ENCODE measurements at places on chromosomes 6 and 20.

- H3K4me3 ChIP-seq: no peak overlapping the region
- peaks cover 35% of the 10 kb centered on the region for H3K4me1 ChIP-seq
- no peaks in the 10 kb centered on the region for H3K36me3 ChIP-seq
- no peak for DNase-seq
- H3K27me3 ChIP-seq: no peaks in the 10 kb centered on the region
- H3K27ac ChIP-seq: peak overlapping the region; percentile 12
Measured at GRCh38 chr6:6694825-6695624, 106.5 kb downstream of the LY86 start.

- H3K27me3 ChIP-seq: no peaks in the 10 kb centered on the region
- H3K36me3 ChIP-seq: no peaks in the 10 kb centered on the region
- no peak overlapping the region for H3K4me3 ChIP-seq
- H3K4me1 ChIP-seq: peaks cover 26% of the 10 kb centered on the region
Measured at GRCh38 chr6:31737991-31738979, 1.5 kb upstream of the MSH5 start.

- H3K36me3 ChIP-seq: no peaks in the 10 kb centered on the region
- no peak overlapping the region for H3K27ac ChIP-seq
- H3K4me3 ChIP-seq: no peak overlapping the region
- H3K4me1 ChIP-seq: no peaks in the 10 kb centered on the region
Measured at GRCh38 chr6:166906376-166907044, 49.8 kb downstream of the RNASET2 start.

- H3K36me3 ChIP-seq: no peaks in the 10 kb centered on the region
- no peaks in the 10 kb centered on the region for H3K27me3 ChIP-seq
- no peak for DNase-seq
- no peaks in the 10 kb centered on the region for H3K4me1 ChIP-seq
- H3K27ac ChIP-seq: no peak overlapping the region
- no peak overlapping the region for H3K4me3 ChIP-seq
Measured at GRCh38 chr6:56450882-56451739, 191.6 kb downstream of the DST start.

DNA sequence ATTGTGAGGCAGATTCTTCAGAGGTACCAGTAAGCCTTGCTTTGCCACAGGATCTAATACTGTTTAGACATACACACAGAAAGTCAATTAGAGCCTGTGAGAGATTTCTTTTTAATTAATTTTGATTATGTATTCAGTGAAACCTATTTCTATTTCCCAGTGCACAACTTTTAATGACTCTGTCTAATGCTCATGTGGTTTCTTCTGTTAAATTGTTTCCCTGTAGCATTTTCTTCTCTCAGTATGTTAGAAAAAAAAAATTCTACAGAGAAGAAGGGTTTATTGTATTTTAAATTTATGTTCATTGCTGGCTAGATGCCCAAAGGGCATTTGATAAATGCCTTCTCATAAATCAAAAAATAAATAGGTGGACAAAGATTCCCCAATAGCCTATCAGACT, 293.7 kb downstream of the C6orf118 start:
- no peak for DNase-seq
- H3K36me3 ChIP-seq: no peaks in the 10 kb centered on the region
- no peaks in the 10 kb centered on the region for H3K4me1 ChIP-seq
- no peak overlapping the region for H3K4me3 ChIP-seq
- H3K27ac ChIP-seq: no peak overlapping the region

DNA sequence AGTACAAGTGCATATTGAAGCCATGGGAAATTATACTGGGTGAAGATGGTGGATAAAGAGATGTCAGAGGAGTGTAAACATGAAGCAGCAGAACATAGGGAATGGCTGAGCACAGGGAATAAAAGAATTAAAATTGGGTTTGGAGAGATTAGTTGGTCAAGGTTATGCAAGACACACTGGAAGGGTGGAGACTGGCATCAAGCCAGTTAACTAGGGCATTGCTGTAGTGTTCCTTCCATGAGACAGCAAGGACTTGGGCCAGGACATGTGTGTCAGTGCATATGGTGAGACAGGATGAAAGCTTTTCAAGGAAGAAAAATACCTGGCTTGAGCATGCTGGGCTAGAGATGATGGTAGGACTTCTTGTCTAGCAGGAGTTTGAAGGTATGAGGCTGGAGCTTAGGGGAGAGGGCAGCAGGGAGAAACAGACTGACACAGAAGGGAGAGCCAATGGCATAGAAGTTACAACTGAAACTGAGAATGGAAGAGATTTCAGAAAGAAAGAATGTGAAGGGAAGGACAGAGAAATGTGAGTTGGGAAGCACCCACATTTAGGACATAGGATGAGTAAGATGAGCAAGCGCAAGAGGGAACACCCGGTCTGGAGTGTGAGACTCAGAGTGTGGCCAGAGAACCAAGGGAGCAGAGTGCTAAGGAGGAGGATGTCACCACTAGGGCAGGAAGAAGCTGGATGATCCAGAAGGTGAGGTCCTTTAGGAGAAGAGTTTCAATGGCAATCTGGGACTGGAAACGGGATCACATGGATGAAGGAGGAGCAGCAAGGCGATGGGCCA, 14.5 kb upstream of the TMEM170B start:
- H3K27ac ChIP-seq: no peak overlapping the region
- no peak for DNase-seq
- no peaks in the 10 kb centered on the region for H3K27me3 ChIP-seq
- H3K36me3 ChIP-seq: no peaks in the 10 kb centered on the region

GRCh38 chr20:20366876-20367574, 879 bp upstream of the INSM1 start:
- H3K36me3 ChIP-seq: no peaks in the 10 kb centered on the region
- DNase-seq: no peak
- H3K27me3 ChIP-seq: peaks cover 73% of the 10 kb centered on the region

DNA sequence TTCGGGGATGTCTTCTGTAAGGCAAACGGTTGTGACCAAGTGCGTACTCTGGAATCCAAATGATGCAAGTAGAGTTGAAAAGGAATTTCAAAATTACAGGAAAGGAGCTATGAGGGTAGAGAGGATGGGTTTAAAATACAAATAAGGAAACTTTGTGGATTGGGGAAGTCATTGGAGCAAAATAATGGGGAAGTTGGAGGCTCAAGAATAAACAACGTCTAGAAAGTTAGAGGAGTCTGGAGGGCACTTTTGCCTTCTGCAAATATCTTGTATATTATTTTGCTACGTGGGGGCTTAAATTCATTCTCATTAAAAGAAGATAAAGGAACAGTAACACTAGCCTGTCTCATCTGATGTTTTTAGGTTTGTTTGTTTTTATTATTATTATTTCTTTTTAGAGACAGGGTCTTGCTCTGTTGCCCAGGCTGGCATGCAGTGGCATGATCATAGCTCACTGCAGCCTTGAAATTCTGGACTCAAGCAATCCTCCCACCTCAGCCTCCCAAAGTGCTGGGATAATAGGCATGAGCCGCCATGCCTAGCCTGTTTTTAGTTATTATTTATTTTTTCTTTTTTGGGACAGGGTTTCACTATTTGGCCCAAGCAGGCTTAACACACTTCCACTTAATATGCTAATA, 55.0 kb upstream of the TNFAIP3 start:
- H3K4me3 ChIP-seq: no peak overlapping the region
- no peak overlapping the region for H3K27ac ChIP-seq
- DNase-seq: no peak
- no peaks in the 10 kb centered on the region for H3K27me3 ChIP-seq

GRCh38 chr6:161137839-161138542, 135.9 kb downstream of the AGPAT4 start:
- H3K27ac ChIP-seq: no peak overlapping the region
- H3K36me3 ChIP-seq: no peaks in the 10 kb centered on the region
- H3K4me3 ChIP-seq: no peak overlapping the region
- no peaks in the 10 kb centered on the region for H3K4me1 ChIP-seq
- no peak for DNase-seq

DNA sequence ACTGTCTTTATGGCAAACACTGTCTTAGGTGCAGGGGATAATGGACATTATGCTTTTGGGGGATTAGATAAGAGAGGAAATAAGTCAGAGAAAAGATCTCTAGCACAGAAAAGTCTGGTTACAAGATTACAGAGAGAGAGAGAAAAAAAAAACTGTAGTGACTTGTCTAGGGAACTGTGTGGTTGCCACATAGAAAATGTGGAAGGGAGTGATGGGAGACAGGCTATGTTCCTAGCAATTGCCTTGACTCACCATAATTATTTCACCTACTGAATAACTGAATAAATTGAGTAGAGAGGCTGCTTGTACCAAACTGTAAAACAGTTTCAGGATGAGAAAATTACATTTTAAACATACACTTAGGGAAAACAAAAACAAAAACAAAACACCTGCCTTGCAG, 229.7 kb downstream of the LAMA2 start:
- DNase-seq: no peak
- peaks cover 3% of the 10 kb centered on the region for H3K4me1 ChIP-seq
- no peaks in the 10 kb centered on the region for H3K27me3 ChIP-seq
- H3K4me3 ChIP-seq: no peak overlapping the region

DNA sequence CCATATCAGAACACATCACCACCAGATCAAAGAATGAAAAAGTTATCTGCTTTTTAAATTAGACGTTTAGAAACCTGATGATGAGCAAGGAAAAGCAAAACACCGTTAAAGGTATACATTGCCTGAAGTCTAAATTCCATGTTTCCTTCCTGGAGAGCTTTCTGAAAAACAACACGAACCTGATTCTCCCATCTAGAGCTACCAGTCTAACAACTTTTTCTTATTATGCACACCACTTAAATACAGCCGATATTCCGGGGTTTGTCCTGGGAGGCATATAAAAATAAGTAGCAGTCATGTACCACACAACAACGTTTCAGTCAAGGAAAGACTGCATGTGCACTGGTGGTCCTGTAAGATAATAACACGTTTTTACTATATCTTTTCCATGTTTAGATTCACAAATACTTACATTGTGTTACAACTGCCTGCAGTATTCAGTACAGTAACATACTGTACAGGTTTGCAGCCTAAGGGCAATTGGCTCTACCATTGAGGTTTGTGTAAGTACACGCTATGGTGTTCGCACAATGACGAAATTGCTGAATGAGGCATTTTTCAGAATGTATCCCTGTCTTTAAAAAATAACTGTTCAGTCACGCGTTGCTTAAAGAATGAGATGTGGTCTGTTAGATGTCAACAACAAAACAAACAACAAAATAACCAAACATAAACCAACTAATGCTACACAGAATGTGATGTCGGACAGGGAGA, 19.1 kb upstream of the LYRM2 start:
- H3K27me3 ChIP-seq: no peaks in the 10 kb centered on the region
- DNase-seq: no peak
- H3K4me3 ChIP-seq: no peak overlapping the region
- H3K27ac ChIP-seq: no peak overlapping the region

DNA sequence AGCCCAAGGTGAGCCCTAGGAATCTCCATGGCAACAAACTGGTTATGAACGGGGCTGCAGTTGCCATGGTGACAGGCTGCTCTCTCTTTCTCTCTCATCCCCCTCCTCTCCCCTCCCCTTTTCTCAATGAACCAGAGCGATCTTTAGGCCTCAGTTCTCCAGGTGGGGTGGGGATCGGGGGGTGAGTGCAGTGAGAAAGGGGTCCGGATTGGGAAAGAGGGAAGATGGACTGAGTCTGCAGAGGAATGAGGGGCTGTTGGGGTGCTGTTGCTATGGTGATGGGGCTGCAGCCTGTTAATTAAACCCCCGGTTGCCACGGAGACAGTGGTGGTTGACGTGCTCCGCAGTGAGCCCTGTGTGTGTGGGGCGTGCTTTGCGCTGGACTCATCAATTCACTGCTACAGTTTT, 3.6 kb upstream of the SLC12A5 start:
- H3K36me3 ChIP-seq: no peaks in the 10 kb centered on the region
- no peak overlapping the region for H3K4me3 ChIP-seq
- DNase-seq: no peak
- no peak overlapping the region for H3K27ac ChIP-seq

DNA sequence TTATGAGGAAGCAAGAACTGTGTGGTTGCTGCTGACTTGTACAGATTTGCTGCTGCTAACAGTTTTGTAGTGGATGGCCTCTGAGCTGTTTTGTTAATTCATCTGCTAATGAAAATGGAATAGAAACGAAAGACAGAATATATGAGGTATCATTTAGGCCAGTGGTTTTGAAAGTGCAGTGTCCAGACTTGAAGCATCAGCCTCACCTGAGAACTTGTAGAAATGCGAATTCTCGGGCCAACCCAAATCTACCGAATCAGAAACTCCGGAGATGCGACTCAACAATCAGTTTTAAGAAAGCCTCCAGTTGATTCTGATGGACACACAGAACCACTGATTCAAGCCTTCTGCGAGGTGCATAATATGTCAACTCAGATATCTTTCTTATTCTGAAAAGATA, 62.5 kb downstream of the CAP2 start:
- no peak for DNase-seq
- H3K36me3 ChIP-seq: no peaks in the 10 kb centered on the region
- no peak overlapping the region for H3K4me3 ChIP-seq
- H3K27me3 ChIP-seq: no peaks in the 10 kb centered on the region

DNA sequence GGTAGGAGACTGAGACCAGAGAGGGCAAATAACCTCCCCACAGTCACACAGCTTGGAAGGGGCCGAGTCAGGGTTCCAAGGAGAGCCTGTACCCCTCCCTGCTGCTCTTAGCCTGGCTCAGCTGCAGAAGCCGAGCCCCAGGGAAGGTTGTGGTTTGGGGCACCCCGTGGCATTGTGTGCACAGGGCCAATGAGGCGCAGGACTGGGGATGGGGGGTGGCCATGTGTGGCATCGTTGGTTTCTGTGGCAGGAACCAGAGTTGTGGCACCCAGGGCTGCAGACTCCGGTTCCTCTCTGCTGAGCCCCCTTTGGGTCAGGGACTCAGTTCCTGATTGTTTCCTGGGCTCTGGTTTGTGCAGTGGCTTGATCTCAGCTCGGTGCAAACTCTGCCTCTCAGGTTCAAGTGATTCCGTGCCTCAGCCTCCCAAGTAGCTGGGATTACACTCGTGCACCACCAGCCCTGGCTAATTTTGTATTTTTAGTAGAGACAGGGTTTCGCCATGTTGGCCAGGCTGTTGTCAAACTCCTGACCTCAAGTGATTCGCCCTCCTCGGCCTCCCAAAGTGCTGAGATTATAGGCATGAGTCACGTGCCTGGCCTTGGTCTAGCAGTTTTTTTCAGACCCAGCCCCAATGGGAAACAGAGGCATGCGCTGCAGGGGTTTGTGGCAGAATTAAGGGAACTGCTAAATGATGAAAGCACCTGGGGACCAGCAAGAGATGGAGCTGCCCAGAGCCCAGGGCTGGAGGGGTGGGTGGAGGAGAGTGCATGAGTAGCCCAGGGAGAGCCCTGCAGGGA, 221.0 kb upstream of the SULF2 start:
- no peak for DNase-seq
- no peak overlapping the region for H3K4me3 ChIP-seq
- no peaks in the 10 kb centered on the region for H3K27me3 ChIP-seq

DNA sequence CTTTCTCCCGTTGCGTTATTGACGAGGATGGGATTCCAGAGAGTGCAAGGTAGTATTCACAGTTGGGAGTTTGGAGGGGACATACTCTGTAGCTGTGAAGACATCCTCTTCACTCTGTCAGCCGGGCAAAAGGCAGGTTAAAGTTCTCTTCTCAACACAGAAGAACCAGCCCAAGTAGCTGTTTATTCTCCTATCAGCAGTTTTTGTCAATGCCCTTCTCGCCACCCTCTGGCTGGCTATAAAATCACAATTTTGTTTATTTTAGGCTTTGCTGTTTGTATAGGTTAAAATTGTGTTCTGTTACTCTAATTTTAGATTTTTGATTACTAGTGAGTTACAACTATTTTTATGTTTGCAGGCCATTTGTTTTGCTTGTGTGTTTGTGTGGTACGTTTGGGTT, 37.9 kb upstream of the MAS1 start:
- H3K27me3 ChIP-seq: no peaks in the 10 kb centered on the region
- no peak for DNase-seq
- no peak overlapping the region for H3K27ac ChIP-seq
- H3K4me1 ChIP-seq: no peaks in the 10 kb centered on the region

- no peaks in the 10 kb centered on the region for H3K4me1 ChIP-seq
- no peaks in the 10 kb centered on the region for H3K27me3 ChIP-seq
- no peak overlapping the region for H3K4me3 ChIP-seq
- no peak for DNase-seq
- no peak overlapping the region for H3K27ac ChIP-seq
Measured at GRCh38 chr6:88545991-88546390, 379.8 kb upstream of the CNR1 start.
